Frontal cortex (tissue), 4 donors: ENCODE measurements at places on chromosomes 4 and X. TPM values are rescaled to one million over a fixed set of nuclear protein-coding genes. Genes with fewer than 3 reads are reported as not detected.

SLC2A9 gene
- 2.9 TPM for total RNA-seq

SATL1 gene
- total RNA-seq: 1.2 TPM

DNA sequence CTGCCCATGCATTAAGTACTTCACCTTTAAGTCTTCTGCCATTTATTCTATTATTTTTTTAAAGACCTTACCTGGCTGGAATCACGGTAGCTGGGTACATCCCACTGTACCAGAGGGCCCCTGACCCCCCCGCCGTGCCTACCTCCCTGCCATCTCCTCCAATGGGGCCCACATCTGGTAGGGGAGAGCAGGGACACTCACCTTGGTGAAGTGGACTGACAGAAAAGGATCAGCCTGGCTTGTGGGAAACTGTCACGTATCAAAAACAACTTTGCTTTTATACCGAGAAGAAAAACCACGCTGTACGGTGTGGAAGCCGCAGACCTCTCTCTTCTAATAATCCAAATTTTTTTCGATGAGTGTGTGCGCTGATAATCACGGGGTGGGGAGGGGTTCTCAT, at the start of gene FOXP3:
Gene FOXP3, minus strand, starts transcription at position 251 of the 400 bp plus-strand sequence. CDS start 6,205 bp downstream, outside the sequence.
- DNase-seq: no peak

- DNase-seq: no peak
Observed at GRCh38 chr4:54879576-54879975, 221.8 kb downstream of the KIT start.

MAGED4B gene
- total RNA-seq: 107 TPM

DNA sequence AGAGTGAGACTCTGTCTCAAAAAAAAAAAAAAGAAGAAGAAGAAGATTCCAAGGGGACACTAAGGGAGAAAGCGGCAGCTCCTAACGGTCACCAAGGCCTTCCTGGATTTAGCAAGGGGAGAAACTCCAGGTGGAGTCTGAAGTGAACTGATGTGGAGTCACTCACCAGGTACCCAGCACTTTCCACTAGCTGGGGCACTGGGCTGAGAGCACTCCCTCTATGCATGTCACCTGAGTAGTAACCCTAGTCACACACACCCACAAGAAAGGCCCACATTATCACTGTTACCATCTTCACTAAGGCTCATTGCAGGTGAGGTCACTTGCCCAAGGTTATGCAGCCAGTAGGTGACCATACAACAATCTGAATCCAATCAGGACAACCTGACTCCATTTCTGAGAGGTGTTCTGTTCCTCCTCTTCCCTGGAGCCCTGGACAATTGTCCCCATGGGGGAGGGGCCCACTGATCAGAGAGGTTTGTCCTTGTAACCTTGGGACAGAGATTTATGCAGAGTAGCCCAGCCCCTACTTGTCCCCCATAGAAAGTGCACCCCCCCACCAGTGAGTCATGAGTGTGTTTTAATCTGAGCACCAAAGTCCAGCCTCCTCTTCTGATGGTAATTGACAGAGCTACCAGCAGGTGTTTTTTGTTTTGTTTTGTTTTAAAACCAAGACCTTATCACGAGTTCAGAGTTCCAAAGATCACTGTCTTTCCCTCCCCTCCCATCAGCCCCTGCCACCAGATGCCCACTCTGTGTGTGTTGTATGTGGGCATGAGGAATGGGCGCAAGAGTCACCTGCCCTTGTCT, 5.9 kb upstream of the SASH3 start:
- DNase-seq: no peak

DNA sequence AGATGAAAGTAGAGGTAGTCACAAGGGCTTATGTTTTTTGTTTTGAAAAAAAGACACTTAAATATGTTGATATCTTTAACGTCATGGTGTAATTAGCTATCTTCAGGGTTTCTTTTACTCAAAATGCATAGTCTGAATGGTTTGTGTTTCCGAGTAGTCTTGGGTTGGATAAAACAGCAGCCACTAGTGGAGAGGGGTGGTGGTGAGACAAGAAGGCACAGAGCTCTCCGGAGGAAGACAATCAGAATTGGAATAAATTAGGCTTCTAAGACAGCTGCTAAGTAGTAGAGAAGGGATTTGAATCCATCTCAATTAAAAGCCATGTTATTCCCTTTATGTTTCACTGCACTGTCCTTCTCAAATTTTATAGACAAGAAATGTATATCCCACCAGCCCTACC, 240.4 kb upstream of the VEGFC start:
- DNase-seq: no peak

NEIL3 gene
- total RNA-seq: 7.3 TPM

- no peak for DNase-seq
Observed at GRCh38 chrX:41722816-41723618, 964 bp upstream of the GPR82 start.

GRCh38 chr4:113476800-113477199, 284.7 kb downstream of the CAMK2D start:
- DNase-seq: no peak

FRAS1 gene
- total RNA-seq: 13.0 TPM

DNA sequence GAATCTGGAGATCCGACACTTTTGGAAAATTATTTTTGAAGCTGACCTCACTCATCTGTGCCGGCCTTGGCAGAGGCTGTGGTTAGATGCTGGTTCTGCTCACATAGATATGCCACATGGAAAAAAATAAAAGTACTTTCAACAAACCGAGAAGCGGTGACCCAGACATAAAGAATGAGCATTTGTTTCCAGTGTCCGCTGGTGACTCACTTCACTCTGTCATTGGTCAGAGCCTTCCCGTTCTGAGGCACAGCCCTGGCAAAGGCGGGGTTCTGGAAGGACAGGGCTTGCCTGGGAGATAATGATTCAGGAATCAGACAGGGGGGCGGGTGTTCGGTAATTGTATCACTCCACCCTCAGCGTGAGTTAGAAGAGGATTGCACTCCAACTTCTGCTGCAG, 172.4 kb upstream of the MXRA5 start:
- no peak for DNase-seq

DNA sequence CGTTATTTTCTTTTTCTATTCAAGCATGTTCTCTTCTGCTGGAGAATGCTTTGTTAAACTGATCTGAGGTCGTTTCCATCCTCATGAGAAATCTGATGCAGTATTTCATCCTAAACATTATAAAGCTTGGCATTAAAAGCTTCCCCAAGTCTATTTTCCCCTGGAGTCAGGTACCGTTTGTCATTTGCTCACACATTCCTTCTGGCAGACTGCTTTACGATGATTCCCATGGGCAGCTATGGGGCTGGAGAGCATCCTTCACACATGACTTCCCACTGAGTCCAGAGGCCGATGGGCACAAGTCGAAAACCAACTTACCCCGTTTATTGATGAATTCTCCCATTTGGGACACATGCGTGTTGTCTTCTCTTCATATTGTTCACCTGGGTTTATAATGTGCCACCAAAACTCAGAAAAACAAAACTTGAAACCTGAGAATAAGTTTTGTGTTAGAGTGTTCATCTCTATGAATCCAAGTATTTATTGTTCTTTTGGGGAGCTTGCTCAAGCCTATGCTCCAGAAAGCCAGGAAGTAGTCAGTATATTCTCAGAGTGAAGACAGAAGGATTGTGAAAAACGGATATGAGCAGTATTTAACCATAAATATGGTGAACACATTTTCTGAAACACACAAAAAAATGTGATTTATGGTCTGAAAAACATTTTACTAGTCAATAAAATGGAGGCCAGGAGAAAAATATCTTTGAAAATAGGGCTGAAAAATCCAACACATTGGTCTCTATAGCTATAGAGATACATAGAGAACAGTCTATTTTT, 298.8 kb upstream of the NOCT start:
- no peak for DNase-seq

GRCh38 chrX:30483996-30484395, 93.6 kb downstream of the TASL start:
- DNase-seq: no peak

GRCh38 chr4:124903995-124904722, 191.6 kb upstream of the ANKRD50 start:
- DNase-seq: no peak

GRCh38 chrX:154440623-154441357, 3.2 kb upstream of the FAM50A start:
- DNase-seq: no peak
